ENCODE measurements at places on chromosomes 12 and 14.

GRCh38 chr12:10849425-10849878, at the start of gene PRR4:
TSS of gene PRR4 (minus strand) at chr12:10849475. CDS start at chr12:10849437, 38 bp downstream.
- no peak for DNase-seq

DNA sequence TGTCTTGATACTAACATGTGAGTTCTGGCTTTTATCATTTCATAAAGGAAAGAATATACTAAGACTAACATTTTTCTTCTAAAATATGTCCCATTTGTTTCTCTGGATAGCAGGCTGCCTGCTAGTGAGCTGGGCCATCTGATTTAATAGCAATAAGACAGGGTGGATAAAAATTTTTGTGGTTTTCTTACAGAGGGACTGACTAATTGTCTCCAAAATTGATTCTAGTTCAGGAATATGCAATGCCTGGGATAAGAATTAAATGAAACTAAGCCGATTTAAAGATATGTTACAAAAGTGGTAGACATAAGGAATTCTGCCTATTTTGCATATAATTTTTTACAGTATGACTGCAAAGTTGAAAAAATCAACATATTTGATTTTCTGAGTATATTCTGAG, 252.9 kb upstream of the NAV3 start:
- no peak for DNase-seq

DNA sequence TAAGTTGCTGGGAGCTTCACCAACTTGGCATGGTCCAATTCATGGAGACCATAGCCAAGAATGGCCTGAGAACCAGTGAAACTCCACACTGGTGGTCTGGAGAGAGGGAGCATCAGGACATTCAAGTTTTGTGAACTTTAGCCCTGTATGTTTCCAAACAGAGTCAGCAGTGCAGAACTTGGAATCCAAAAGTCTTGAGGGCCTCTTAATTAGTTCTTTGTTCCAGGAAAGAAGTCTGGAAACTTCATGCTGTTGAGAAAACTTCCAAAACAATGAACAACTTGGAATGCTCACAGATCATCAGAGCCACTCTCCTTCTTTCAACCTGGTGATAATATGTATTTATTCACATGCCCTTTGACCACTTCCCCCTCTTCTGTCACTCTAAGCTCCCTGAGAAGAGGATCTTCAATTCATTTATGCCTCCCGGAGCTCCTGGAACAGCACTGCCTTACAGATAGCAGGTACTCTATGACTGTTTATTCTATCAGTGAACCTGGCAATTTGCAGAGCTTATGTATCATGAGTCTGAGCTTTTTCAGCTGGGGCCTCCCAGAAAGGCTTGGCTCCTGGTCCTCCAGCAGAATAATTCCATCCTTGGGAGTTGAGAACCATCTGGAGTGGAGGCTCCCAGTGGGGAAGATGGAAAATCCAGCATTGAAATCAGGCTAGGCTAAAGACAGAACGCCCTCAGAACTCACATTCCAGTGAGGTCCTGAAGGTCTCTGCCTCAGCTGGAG, 191.4 kb downstream of the KTN1 start:
- no peak for DNase-seq

DNA sequence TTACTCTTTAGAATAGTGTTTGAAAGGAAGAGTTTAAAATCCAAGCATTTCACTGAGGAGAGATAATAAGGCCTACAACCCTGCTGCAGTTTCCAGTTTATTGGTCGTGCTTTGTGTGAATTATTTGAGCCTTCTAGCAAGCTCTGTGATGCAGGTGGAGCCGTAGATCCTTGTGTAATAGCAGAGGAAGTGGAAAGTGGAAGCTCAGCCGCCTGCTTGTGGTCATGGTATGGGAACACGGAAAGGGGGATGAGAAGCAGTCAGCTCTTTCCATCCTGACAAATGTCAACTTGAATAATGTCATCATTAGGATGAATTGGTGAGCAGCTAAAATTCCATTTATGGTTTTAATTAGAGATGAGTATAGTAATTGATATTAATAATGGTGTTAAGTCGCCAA, 29.1 kb downstream of the SYNE2 start:
- no peak for DNase-seq

GRCh38 chr12:70839544-70839943, 81.0 kb downstream of the PTPRR start:
- no peak for DNase-seq

Measured in cortex of kidney (tissue), 1 donor.